ENCODE measurements at places on chromosomes 5 and 9.
A peak's percentile ranks its signal among the peaks of the same experiment; 100 is the strongest.

- no peak for DNase-seq
These were observed 250.8 kb upstream of the KLF4 start for GRCh38 chr9:107740088-107740980.

GRCh38 chr5:137735555-137736284 is at the start of gene KLHL3:
TSS of gene KLHL3 (minus strand) at chr5:137736089. CDS start at chr5:137735646, 443 bp downstream.
- DNase-seq = peak; percentile 75

DNA sequence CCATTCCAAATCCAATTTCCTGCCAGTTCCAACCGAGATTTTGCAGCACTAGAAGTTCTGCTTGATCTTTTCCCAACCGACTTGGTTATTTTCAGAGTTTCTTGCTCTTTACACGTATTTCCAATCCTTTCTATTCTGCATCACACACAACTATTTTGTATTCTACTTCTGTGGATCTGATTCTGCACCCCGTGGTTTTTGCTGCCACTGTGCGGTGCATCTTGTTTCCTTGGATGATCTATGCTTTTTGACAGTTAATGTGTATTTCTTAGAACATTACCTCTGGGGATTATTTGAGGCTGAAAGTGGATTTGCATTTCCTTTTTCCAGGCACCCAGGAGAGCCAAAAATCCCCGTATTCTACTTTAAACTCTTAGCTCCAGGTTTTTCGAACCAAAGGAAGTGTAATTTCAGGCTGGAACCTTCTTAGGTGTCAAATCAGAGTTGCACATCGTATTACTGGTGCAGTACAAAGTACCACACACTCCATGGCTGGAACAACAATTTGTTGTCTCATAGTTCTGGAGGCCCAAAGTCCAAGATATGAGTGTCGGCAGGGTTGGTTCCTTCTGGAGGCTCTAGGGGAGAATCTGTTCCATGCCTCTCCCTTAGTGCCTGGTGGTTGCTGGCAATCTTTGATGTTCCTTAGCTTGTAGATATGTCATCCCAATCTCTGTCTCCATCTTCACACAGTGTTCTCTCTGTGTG is 14.7 kb upstream of the SARDH start:
- no peak for DNase-seq

DNA sequence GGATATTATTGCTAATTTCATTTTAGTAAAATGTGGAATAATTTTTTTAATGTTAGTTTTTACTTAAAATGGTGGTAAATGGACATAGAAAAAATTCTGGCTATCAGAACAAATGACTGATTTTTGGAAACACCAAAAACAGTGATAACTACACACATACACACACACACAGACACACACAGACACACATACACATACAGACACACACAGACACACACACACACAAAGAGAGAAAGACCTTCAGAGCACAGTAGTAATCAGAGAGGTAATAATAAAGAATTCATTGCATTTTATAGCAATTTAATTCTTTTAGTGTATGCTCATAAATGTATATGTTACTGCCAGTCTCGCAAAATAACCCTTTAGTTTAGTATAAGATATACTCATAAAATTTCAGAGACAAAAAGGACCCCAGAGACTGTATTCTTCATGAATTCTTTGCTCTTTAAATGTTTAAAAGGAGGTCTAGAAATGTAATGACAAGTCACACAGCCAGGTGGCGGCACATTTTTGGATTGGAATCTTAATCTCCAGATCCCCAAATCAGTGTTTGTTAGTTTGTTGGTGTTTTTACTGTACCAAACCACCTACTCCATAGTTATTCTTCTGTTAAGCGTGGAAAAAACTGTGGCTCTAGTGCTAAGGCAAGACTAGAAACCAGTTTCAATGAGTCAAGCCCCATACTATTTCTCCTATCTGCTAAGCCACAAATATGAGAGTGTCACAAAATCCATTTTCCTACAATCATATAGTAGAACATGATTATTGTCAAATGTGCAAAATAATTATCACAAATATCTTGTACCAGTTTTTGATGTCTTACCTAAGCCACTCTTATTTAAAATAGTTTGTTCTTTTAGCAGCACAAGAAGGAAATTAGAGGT is 109.9 kb downstream of the EDIL3 start:
- DNase-seq = no peak

GRCh38 chr9:27572918-27573633 is at the start of gene C9orf72:
TSS of gene C9orf72 (minus strand) at chr9:27573481. CDS start at chr9:27567120, 6,361 bp downstream.
- DNase-seq = peak; percentile 89
